Glutamatergic neuron (in vitro differentiated cells): ENCODE measurements at places on chromosomes 1 and 21.

DNA sequence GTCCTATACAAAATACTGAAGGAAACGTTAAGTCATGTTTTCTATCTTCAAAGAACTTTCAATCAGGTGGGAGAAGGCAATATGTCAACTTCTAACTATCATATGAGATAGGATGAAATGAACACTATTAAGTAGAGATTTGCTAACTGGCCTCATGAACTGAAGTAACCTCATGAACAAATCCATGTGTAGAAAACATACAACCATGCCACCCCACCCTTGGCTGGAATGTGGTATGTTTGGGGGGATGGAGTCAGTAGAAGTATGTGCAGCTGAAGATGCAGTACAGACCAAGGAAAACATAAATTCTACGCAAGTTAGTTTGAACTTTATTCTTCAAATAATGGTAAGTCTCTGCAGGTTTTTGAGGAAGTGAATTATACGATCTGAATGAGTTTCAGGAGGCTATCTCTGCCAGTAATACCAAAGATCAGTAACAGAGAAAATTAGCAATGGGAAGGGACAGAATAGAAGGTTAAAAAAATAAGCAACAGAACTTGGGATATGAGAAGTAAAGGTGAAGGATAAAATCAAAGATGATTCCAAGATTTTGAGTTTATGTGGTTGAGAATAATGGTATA, 4.5 kb downstream of the TRMT1L start:
- peaks cover 5% of the 10 kb centered on the region for H3K27me3 ChIP-seq
- H3K36me3 ChIP-seq = no peaks in the 10 kb centered on the region
- no peak for DNase-seq
- H3K4me3 ChIP-seq = no peak overlapping the region
- H3K4me1 ChIP-seq = peaks cover 4% of the 10 kb centered on the region

GRCh38 chr1:109556563-109556962, 8.1 kb downstream of the GNAI3 start:
- peaks cover 16% of the 10 kb centered on the region for H3K4me1 ChIP-seq
- no peak for DNase-seq
- H3K27me3 ChIP-seq = peaks cover 3% of the 10 kb centered on the region
- no peak overlapping the region for H3K4me3 ChIP-seq

GRCh38 chr1:178037510-178038253, 56.2 kb upstream of the RASAL2 start:
- peak overlapping the region; percentile 65 for H3K4me3 ChIP-seq
- peaks cover 3% of the 10 kb centered on the region for H3K27me3 ChIP-seq
- no peaks in the 10 kb centered on the region for H3K36me3 ChIP-seq

DNA sequence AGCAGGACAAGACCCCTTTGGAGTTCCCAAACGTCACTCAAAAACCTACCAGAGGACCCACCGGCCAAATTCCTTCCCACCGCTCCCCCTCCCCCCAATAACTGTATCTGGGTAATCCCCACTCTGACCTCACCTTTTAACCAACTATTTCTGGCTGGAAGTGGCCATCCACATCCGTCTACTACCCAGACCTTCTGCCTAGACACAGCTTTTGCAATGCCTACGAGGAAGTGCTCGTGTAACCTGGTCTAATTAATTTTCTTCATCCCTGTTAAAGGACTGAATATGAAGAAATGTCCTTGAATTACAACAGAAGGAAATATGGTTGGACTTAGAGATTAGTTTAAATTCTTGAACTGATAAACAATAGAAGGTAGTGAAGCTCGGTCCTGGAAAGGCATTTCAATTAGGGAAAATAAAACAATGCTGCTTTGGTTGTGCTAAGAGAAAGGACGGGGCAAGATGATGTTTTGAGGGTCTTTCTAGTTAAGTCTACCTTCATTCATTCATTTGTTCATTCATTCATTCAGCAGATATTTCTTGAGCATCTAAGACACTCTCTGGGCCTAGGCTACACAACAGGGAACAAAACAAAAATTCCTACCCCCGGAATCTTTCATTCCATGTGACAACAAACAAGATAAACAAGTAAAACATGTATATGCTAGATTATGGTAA, 18.8 kb downstream of the AVPR1B start:
- H3K27me3 ChIP-seq = peaks cover 2% of the 10 kb centered on the region
- no peak overlapping the region for H3K4me3 ChIP-seq
- DNase-seq = no peak
- peaks cover 9% of the 10 kb centered on the region for H3K4me1 ChIP-seq
- no peak overlapping the region for H3K27ac ChIP-seq

GRCh38 chr1:89608984-89609725, 23.8 kb upstream of the LRRC8C start:
- H3K4me1 ChIP-seq = peaks cover 27% of the 10 kb centered on the region
- DNase-seq = no peak
- no peak overlapping the region for H3K4me3 ChIP-seq
- peaks cover 8% of the 10 kb centered on the region for H3K27me3 ChIP-seq
- H3K36me3 ChIP-seq = peaks cover 3% of the 10 kb centered on the region

DNA sequence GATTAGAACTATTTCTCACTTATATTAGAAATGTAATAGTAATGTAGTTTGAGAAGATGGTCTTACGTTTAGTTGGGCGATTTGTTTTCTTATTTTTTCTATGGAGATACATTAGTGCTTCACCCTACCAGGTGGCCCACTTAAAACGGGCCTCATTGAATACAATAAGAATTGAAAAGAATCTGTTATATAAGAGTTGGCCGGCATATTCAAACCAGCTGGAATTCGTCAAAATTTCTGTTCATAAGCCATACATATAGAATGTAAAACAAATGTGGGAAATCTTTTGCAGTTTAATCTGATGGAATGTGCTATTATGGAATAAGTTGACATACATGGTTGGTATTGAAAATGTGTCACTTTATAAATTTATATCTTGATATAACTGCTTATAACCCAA, 96.4 kb upstream of the C1orf105 start:
- H3K36me3 ChIP-seq = peaks cover 4% of the 10 kb centered on the region
- no peak for DNase-seq
- H3K27me3 ChIP-seq = no peaks in the 10 kb centered on the region
- H3K4me3 ChIP-seq = no peak overlapping the region
- H3K27ac ChIP-seq = no peak overlapping the region

DNA sequence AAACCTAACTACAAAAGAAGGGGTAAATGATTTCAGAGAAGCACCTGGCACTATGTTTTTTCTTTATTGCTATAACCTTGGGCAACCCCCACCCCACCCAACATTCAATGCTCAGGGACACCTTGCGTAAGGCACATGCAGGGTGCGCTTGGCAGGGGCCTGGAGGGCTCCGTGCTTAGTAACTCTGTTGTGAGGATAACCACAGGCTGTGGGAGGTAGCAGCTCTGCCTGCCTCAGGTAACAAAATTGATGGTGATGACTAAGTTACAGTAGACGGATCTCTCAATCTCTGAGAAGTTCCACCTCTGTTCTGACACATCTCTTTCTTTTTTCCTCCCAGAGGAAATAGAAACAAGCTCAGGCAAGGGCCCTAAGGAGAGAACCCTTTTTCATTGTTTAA, 8.7 kb upstream of the CCN1 start:
- H3K4me3 ChIP-seq = no peak overlapping the region
- no peak for DNase-seq
- H3K36me3 ChIP-seq = no peaks in the 10 kb centered on the region
- H3K27me3 ChIP-seq = peaks cover 4% of the 10 kb centered on the region
- H3K4me1 ChIP-seq = no peaks in the 10 kb centered on the region

- no peak for DNase-seq
- H3K27ac ChIP-seq = peak overlapping the region; percentile 28
- H3K36me3 ChIP-seq = no peaks in the 10 kb centered on the region
These were observed 18.6 kb downstream of the SMG7 start for GRCh38 chr1:183490932-183491331.

GRCh38 chr1:179229214-179230140, at the start of gene ABL2:
Gene ABL2, minus strand, starts transcription at chr1:179229677. Its CDS starts 280 bp downstream, at chr1:179229397.
- peak; percentile 72 for DNase-seq
- peaks cover 4% of the 10 kb centered on the region for H3K27me3 ChIP-seq
- peaks cover 9% of the 10 kb centered on the region for H3K4me1 ChIP-seq
- peak within 1 kb of the TSS; percentile 92 for H3K4me3 ChIP-seq

GRCh38 chr1:84550826-84551225, 23.4 kb downstream of the CTBS start:
- H3K36me3 ChIP-seq = no peaks in the 10 kb centered on the region
- H3K4me1 ChIP-seq = peaks cover 3% of the 10 kb centered on the region
- no peak overlapping the region for H3K27ac ChIP-seq

- no peaks in the 10 kb centered on the region for H3K27me3 ChIP-seq
- peaks cover 56% of the 10 kb centered on the region for H3K4me1 ChIP-seq
- no peak overlapping the region for H3K4me3 ChIP-seq
- no peaks in the 10 kb centered on the region for H3K36me3 ChIP-seq
- DNase-seq = no peak
These were observed 23.9 kb upstream of the SLC44A3 start for GRCh38 chr1:94796266-94796665.

DNA sequence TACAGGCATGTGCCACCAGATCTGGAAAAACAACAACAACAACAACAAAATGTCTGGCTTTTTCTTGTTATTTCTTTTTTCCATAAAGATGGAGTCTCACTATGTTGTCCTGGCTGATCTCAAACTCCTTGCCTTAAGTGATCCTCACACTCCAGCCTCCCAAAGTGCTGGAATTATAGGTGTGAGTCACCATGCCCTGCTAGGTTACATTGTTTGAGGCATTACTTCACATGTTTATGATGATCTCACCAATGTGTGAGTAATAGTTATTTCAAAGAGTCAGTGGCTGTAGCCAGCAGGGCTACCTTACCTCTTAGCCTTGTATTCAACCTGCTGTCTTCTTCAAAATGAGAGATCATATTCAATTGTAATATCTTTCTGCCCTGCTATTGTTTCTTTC, 445.7 kb downstream of the AMY1C start:
- H3K4me3 ChIP-seq = no peak overlapping the region
- no peak overlapping the region for H3K27ac ChIP-seq
- H3K27me3 ChIP-seq = no peaks in the 10 kb centered on the region
- H3K36me3 ChIP-seq = no peaks in the 10 kb centered on the region
- peaks cover 14% of the 10 kb centered on the region for H3K4me1 ChIP-seq

- H3K27me3 ChIP-seq = no peaks in the 10 kb centered on the region
- H3K4me1 ChIP-seq = peaks cover 12% of the 10 kb centered on the region
- H3K4me3 ChIP-seq = no peak overlapping the region
- H3K27ac ChIP-seq = no peak overlapping the region
- no peaks in the 10 kb centered on the region for H3K36me3 ChIP-seq
These were observed 27.8 kb upstream of the TIAM1 start for GRCh38 chr21:31371715-31372470.

DNA sequence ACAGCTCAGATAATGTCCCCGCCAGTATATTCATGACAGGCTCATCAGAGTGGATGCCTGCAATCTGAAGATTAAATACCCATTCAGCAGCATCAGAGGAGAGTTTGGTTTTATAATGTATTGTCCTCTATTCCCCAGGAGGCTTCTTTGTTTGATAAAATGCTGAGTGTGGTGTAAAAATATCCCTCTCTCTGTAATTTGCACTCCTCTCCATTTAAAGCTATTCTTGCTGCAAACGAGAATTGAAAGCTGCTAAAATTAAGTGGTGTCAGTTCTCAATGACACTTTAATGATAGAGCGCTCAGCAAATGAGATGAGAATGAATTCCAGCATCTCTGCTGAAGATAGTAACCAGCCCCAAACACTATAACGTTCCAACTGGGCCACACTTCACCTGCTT, 205.7 kb upstream of the RRP15 start:
- DNase-seq = no peak
- H3K27ac ChIP-seq = peak overlapping the region; percentile 86
- peak overlapping the region; percentile 39 for H3K4me3 ChIP-seq
- peaks cover 42% of the 10 kb centered on the region for H3K4me1 ChIP-seq
- H3K36me3 ChIP-seq = peaks cover 16% of the 10 kb centered on the region

- peaks cover 16% of the 10 kb centered on the region for H3K27me3 ChIP-seq
- DNase-seq = peak; percentile 84
- H3K4me1 ChIP-seq = peaks cover 52% of the 10 kb centered on the region
- H3K36me3 ChIP-seq = no peaks in the 10 kb centered on the region
- H3K27ac ChIP-seq = peak within 1 kb of the TSS; percentile 94
These were observed at the start of gene NTRK1 for GRCh38 chr1:156860628-156861423. Gene NTRK1, plus strand, starts transcription at chr1:156860865. Its CDS starts 70 bp downstream, at chr1:156860935.

GRCh38 chr21:24294171-24294570, 1313.1 kb downstream of the MRPL39 start:
- DNase-seq = no peak
- peaks cover 1% of the 10 kb centered on the region for H3K4me1 ChIP-seq
- no peaks in the 10 kb centered on the region for H3K36me3 ChIP-seq
- H3K4me3 ChIP-seq = no peak overlapping the region
- no peak overlapping the region for H3K27ac ChIP-seq
- H3K27me3 ChIP-seq = no peaks in the 10 kb centered on the region

DNA sequence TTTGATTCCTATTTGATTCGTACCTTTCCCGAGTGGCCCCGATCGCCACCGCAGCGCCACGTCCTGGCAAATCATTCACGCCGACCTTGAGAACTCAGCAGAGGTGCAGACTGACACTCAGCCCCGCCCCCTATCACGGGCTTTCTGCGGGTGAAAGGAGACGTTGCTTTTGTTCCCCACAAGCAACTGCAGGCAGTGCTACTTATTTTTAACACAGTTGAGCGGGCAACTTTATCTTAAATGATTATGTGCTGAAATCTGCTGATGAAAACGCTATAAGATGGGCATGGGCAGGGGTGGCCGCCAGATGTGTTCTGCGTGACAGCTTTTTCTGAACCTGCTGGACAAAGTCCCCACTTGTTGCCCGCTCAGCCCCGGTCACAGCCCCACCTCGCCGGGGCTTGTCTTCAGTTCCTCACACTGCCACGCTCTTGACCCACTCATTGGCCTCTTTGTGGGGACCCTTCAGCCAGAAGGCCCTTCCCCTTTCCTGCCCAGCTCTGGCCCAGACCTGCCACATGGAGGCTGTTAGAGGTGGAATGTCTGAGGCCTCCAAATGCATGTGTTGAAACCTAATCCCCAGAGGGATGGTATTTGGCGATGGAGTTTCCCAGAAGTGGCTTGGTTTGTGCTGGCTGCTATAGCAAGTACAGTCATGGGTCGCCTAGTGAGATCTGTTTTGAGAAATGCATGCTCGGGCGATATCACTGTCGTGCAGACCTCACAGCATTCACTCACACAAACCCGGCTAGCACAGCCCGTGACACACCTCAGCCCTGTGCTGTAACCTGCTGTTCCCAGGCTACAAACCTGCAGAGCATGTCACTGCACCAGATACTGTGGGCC, 15.7 kb upstream of the PDXK start:
- H3K27ac ChIP-seq = no peak overlapping the region
- no peaks in the 10 kb centered on the region for H3K36me3 ChIP-seq
- DNase-seq = no peak

DNA sequence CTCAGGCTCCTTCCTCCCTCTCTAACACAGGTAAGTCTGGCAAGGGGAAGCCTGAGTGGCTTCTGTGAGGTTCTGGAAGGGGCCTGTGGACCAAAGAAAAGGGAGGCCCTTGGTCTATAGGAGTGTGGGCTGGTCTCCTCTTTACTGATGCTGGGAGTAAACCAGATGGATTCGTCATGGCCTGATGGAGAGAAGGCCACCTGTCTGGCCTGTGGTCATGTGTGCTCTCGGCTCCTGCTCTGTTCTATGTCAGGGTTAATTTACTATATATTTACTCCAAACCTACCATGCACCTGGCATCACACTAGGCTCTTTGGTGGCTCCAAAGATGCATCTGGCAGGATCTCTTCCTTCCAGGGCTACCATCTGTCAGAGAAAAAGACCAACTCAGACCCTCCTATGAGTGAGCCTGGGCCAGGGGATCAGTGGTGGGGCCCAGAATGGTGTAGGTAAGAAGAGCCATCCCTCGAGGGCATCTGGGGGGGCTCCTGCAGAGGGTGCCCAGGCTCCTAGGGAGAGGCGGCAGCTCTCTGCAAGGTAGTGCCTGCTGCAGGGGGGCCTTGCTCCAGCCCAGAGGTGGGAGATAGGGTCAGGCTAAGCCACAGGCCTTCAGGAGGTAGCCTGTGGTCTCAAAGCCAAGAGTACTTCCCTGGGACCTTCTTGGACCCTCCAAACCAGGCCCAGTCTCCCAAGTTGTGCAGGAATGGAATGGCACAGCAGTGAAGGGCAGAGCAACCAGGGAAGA, 68.2 kb upstream of the SELENON start:
- no peak overlapping the region for H3K27ac ChIP-seq
- peaks cover 4% of the 10 kb centered on the region for H3K27me3 ChIP-seq
- peaks cover 17% of the 10 kb centered on the region for H3K4me1 ChIP-seq
- no peaks in the 10 kb centered on the region for H3K36me3 ChIP-seq
- H3K4me3 ChIP-seq = no peak overlapping the region
- no peak for DNase-seq
